ENCODE measurements at places on chromosomes 7 and 10. TPM values are rescaled to one million over a fixed set of nuclear protein-coding genes. Genes with fewer than 3 reads are reported as not detected.

- no peak for DNase-seq
Measured at GRCh38 chr7:129494041-129494440, 8.3 kb upstream of the SMKR1 start.

DNA sequence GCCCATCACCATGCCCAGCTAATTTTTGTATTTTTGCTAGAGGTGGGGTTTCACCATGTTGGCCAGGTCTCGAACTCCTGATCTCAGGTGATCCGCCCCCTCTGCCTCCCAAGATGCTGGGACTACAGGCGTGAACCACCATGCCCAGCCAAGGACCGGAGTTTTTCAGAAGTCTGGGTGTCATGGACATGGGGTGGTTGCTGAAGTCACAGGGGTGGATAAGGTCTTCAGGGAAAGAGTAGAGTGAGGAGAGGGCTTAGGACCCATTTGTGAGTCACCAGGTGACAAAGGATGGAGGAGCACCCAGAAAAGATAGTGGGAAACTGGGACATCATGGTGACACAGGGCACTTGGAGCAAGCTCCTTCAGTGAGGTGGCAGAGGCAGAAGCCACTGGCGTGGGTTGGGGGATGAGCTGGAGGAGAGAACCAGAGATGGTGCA lies 2.8 kb upstream of the GPRIN2 start:
- DNase-seq = no peak

DNA sequence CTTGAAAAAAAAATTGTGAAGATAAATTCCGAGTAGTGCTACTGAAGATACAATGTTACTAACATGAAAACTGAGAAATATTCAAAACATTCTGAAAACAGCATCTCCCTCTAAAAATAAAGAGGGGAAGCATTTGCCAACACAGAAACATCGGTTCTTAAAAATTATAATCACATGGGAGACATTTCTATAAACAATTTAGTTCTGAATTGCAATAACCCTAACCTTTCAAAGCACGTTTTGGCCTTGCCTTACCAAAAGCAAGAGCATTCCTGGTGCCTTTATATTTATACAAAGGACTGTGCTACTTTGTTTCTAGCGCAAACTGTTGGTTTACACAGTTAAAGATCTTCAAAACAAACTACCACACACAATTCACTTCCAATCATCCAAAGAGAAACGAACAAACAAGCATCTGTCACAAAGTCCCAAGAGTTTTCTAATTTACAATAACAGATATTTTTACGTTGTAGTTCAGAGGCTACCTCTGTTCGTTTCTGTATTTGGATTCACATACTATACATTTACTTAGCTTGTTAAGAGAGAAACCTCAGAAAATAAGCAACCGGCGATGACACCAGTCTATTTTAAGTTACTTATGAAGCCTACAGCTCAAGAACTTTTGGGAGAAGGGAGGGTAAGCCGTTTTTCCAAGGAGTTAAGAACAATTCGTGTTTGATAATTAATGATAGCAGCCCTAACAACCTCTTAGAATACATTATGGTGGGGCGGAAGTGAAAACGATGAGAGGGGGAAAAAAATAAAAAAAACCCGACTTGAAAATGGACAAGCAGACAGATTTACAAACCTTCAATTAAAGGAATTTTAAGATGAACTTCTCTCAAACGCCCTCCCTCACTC lies 1.3 kb downstream of the ABI1 start:
- DNase-seq = no peak

DNA sequence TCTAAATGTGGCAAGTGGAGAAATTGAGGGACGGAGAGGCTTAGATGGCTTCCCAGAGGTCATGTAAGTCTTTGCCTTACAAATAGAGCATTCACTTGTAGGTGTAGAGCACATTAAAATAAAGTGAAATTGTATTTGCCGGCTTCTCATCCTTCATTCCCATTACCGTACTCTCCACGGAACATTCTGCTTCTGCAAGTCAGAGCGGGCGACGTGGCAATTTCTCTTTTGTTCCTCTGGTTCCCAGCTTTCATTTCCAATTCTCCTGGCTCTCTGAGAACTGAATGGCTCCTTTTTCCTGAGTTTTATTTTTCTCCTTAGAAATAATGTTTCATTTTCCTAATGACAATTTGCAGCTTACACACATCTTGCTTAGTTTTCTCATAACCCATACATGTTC lies 51.3 kb upstream of the PFKP start:
- DNase-seq = no peak

DNA sequence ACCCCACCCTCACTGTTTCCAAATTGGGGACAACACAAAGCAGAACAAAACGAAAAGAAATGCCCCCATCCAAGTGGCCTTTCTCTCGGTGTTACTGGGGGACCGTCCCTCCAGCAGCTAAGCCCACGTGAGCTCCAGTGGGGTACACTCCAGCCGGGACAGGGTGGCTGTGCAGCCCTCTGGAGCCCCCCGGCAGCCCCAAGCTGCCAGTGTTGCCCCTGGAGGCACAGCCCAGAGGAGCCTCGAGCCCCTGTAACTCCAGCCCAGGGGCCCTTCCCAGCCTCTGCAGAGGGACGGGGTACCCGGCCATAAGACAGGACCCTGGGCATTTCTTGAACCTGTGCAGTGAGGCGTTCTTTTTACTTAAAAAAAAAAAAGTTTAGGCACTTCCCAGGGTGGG lies 124.5 kb upstream of the KCTD7 start:
- DNase-seq = no peak

DNA sequence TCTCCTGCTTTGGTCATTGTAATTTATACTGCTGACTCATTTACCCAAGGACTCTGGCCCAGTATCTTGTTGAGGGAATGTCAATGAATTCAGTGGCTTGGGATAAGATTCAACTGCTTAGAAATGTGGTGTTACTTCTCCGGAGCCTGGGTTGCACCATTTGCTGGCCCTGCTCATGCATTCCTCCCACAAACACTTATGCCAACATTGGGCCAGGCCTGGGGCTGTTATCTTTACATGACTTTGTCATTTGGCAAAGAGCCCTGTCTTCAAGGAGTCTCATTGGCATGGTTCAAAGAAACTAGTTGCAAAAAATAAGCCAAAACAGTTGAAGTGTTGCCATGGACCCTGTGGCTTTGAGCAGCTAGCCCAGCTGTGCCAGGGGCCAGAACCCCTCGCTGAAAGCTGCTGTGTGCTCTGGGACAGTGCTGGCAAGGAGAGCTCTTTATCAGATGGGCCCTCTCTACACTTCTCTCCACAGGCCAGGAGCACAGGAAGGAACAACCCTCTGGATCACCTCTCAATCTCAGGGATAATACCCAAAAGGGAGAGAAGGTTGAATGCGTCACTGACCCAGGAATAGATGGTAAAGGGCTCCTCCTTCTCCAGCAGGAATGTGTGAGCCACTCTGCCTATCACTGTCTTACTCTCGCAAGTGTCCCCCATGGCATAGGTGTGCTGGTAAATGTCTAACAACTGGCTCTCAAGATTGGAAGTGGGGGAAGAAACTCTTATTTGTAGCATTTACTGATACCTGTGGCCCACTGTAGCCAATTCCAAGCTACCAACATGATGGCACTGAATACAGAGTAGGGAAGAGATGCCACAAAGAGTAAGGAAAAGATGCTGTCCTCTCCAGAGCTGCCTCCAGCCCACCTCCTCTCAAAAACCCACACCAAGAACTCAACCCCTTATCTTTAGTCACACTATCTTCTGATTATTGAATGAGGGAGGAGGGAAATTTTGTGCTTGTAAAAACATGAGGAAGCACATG lies 23.5 kb upstream of the PDE1C start:
- no peak for DNase-seq

GRCh38 chr7:103447073-103447960 lies 1.3 kb upstream of the SLC26A5 start:
- peak; percentile 86 for DNase-seq

DNA sequence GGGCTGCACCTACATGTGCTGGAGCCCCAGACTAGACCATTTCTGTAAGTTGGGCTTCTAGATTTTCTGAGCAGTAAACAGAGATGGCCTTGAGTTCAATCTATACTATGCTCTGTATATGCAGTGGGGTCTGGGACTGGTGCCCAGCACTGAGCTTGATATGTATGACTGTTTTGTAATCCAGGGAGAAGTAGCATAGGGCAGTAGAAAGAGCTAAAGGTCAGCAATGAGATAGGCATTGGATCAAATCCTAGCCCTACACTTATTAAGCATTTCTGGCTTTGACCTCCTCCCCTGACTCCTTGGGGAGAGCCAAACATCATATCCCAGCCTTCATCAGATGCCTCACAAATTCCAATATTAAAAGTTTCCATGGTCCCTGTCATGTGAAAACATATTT lies 254.6 kb downstream of the TSPAN12 start:
- no peak for DNase-seq

MARCHF5 gene
- polyA plus RNA-seq = 24.2 TPM

Measured in SK-N-SH (cell line).